Activated T-cell treated with anti-CD3 and anti-CD28 coated beads for 48 hours (primary cell): ENCODE measurements at places on chromosomes 7 and 10.

DNA sequence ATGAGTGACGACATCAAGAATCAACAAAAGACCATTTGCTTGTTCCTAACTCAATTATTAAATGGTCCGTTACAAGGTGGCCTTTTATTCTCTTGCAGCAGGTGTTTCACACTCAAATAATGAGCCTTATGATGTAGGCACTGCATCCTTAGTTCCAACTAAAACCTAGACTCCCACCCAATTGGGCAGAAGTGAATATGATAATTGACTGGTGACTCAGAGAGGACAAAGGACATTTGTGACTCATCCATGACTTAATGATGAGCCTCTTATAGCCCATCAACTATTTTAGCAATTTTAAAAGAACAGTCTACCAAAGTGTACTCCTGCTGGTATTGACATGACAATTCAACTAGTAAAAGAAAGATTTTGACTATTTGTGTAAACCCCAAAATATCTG is 1027.8 kb upstream of the PHF14 start:
- DNase-seq: no peak

GRCh38 chr10:73998623-73998928 is 660 bp downstream of the VCL start:
- no peak for DNase-seq

- no peak for DNase-seq
Measured at GRCh38 chr7:28890137-28890536, 68.0 kb downstream of the TRIL start.

- DNase-seq: no peak
Measured at GRCh38 chr7:159095979-159096411, 48.7 kb downstream of the VIPR2 start.

- no peak for DNase-seq
Measured at GRCh38 chr10:73858750-73859427, 15.5 kb downstream of the CAMK2G start.

GRCh38 chr10:28710202-28710886 is 33.0 kb downstream of the BAMBI start:
- DNase-seq: no peak

GRCh38 chr7:152866125-152866524 is 106.6 kb downstream of the ACTR3B start:
- DNase-seq: no peak

DNA sequence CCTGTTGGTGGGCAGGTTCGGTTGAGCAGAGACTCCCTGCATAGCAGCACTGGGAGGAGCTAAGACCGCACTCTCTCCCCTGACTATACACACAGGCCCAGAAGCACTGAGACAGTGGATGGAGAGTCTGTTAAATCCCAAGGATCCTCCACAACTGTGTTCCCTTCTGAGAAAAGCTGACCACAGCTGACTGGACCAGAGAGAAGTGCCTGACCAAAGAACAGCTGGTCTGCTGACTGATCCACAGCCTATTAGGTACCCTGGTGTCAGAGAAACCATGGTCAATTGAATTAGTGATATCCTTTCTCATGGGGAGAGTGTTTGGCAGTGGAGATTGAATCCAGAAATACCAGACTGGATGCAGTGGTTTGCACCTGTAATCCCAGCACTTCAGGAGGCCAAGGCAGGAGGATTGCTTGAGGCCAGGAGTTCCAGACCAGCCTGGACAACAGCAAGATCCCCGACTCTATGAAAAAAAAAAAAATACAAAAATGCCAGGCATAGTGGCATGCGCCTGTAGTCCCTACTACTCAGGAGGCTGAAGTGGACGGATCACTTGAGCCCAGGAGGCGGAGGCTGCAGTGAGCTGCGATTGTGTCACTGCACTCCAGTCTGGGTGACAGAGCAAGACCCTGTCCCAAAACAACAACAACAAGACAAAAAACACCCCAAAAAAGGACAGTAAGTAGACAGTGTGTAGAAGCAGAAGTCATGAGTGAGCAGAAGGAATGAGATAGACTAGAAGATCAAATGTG is 25.6 kb downstream of the STYXL1 start:
- no peak for DNase-seq

GRCh38 chr10:73244866-73245477 is 2.1 kb downstream of the DNAJC9 start:
- no peak for DNase-seq

GRCh38 chr10:64350665-64351064 is 829.5 kb downstream of the REEP3 start:
- no peak for DNase-seq

DNA sequence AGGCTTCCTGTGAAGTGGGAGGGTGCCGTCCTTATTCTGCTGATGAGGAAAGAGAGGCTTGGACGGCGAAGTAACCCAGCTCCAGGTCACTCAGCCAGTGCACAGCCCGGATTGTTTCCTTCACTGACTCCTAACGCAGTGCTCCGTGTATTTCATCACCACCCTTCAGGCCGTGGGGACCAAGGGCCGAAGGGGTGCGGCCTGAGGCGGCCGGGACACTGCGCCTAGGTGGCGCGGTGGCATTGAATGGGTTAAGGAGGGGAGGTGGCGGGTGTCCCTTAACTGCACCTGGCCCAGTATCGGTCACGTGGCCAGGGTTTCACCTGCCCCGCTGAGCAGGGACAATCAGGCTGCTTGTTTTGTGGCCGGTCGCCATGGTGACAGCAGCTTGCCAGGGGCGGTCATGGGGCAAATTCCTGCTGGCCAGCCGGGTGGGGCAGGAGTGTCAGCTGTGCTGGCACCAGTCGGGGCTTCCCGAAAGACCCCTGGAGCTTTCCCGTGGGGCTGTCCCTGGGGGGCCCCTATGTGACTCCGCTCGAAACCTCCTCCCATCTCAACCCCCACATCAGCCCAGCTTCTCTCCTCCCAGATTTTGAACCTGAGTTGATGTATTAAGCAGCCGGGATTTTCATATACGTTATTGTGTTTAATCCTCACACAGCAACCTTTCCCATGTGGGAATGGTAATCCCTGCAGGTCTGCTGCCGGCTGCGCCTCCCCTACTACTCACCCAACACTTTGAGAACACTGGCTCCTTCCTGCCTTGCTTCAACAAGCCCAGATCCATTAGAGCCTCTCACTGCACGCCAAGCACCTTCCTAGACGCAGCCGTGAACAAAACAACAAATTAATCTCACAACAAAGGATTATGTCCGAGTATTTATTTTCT is 4.4 kb upstream of the ABHD11 start:
- DNase-seq: no peak

DNA sequence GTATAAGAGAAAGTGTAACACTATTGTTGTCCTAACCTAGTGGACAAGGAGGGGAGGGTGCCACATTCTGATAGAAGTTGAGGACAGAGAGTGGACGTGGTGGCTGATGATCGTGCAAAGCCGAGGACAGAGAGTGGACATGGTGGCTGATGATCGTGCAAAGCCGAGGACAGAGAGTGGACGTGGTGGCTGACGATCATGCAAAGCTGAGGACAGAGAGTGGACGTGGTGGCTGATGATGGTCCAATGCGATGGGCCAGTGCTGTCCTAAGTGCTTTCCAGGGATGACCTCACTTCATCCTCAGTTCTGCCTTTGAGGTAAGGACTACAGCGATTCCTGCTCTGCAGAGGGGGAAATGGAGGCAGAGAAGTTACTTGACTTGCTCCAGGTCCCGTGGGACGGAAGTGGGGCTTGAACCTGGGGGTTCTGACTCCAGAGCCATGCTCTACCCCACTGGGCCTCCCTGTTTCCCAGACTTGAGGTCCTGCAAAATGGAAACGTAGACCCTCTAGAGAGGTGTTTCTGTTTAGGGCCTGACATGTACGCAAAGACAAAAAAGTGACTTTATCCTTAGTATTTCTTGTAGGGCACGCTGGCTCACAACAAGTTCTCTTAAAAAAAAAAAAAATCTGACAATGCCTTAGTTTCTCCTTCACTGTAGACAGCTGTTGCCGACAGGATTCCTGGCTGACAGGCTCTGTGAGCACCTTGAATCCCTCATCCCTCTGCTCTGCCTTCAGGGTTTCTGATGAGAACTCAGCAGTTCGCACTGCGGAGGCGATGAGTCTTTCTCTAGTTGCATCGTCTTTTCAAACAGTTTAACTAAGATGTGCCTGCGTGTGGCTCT is 20.3 kb upstream of the NCAPG2 start:
- DNase-seq: no peak

GRCh38 chr10:119747940-119748339 is 22.1 kb downstream of the INPP5F start:
- DNase-seq: no peak

DNA sequence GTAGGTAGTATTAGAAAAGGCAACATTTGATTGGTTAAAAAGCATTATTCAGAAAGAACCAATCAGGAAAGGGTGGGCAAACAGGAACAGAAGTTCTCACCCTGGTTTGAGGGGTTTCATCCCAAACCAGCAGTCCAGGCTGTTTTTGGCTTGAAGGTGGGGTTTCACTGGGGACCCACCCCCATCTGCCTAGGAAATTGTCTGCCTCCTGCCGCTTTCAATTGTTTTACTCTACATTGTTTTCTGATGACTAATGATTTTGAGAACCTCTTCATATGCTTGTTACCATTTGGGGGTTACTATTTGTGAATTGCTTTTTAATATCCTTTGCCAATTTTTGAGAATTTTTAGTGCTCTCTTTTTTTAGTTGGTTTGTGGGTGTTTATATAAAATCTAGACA is 3.3 kb upstream of the PCBD1 start:
- DNase-seq: no peak

DNA sequence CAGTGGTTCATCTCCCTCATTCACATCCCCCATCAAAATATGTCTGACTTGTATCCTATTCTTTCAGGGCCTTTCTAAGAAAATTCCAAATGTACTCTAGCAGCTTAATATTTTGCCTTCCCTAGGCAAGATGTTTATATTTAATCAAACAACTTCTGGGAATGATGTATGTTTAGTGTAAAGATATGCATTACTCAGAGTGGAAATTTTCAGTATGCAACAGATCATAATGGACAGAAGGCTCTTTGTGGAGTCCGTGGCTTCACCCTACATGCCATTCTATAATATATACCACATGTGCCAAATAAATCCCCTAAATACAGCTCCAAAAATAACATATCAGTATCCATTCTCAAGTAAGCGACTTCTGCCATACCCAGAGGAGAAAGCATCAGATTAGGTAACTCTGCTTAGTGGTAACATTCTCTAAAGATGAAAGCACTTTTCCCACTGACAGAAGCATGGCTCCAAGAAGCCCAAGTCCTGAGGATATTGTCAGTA is 316.6 kb downstream of the KCNMA1 start:
- no peak for DNase-seq

- DNase-seq: no peak
Measured at GRCh38 chr7:71326595-71326994, 194.7 kb downstream of the GALNT17 start.

GRCh38 chr7:136698977-136699376 is 169.5 kb upstream of the CHRM2 start:
- no peak for DNase-seq

GRCh38 chr10:71620642-71621041 is 98.9 kb downstream of the C10orf105 start:
- no peak for DNase-seq

GRCh38 chr10:96846395-96846794 is 14.3 kb downstream of the LCOR start:
- DNase-seq: no peak

DNA sequence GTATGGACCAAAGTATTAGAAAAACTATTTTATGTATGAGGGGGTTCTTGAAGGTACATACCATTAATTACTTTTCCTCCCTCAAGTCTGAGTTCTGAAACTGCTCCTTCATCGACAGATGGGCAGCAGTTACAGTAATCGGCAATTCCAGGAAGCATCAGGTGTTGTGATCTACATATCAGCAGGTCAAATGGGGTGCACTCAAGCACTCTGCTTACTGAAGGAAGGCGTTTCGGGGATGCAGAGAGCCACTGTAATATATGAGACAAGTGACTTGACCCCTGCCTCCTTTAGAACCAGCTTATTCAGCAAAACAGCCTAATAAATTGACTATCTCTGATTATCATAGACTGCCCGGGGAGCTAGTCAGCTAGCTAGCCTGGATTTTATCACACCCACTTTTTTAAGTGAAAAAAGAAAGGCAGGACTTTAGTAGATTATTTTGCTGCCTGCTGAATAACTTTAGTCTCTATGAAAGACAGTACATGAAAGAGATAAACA is 4.2 kb downstream of the SMNDC1 start:
- no peak for DNase-seq

DNA sequence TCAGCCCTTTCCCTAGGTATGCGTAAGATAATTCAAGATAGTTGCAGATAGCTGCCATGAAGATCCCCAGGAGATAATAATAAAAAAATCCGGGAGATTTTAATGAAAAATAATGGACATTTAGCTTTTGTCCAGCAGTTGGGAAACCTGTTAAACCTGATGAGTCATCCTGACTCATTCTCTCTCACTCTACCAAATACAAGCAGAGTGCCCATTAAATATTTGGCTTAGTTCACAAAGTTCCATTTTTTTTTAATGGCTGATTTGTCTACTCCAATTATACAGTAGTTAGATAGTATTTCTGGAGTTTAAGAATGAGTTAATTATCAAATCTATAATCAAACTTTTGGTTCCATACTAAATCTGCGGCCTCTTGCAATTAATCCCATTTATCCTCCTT is 2.1 kb upstream of the SHTN1 start:
- DNase-seq: no peak

- DNase-seq: no peak
Measured at GRCh38 chr7:21915140-21915539, 30.6 kb downstream of the CDCA7L start.

- no peak for DNase-seq
Measured at GRCh38 chr7:80132594-80132993, 2.0 kb upstream of the GNAI1 start.

- DNase-seq: no peak
Measured at GRCh38 chr7:47379629-47380324, 202.1 kb downstream of the TNS3 start.

DNA sequence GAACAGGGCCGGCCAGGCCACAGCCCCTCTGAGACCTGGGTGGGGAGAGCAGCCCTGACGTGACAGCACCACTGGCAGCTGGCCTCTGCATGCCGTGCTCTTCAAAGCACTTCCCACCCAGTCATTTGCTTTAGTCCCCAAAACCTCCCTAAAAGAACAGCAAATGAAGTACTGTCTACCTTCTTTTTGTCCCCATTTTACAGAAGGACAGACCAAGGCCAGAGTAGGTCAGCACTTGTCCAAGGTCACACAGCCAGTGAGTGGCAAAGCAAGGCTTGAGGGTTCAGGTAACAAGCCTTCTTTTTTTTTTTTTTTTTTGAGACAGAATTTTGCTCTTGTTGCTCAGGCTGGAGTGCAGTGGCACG is 15.1 kb downstream of the ATP6V1F start:
- no peak for DNase-seq

- DNase-seq: no peak
Measured at GRCh38 chr7:30474893-30475292, 3.7 kb downstream of the NOD1 start.

GRCh38 chr7:36368496-36368895 is 21.2 kb upstream of the ANLN start:
- no peak for DNase-seq
